ENCODE measurements at places on chromosomes 2 and 18. TPM values are rescaled to one million over a fixed set of nuclear protein-coding genes. Genes with fewer than 3 reads are reported as not detected.

DNA sequence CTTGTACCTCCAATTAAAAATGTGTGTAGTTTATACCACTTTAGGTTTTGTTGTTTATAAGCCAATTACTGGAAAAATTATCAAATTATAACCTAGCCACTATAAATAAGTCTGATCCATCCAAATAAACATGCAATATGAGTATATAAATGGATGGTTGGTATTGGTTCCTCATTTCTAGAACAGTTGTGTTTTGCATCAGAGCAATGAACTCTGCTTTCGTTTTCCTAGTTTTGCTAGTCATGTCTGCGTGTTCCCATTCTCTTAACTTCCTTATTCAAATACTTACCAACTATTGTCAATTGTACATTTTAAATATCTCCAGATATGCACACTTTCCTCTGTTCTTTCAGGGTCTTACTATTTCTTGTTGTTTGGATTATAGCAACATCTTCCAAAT lies 641.7 kb downstream of the NR4A2 start:
- H3K36me3 ChIP-seq = no peaks in the 10 kb centered on the region
- no peak overlapping the region for H3K27ac ChIP-seq
- no peaks in the 10 kb centered on the region for H3K4me1 ChIP-seq
- DNase-seq = no peak
- no peaks in the 10 kb centered on the region for H3K27me3 ChIP-seq
- no peak overlapping the region for H3K4me3 ChIP-seq

GRCh38 chr2:6068429-6068828 lies 376.2 kb downstream of the SOX11 start:
- no peaks in the 10 kb centered on the region for H3K36me3 ChIP-seq
- H3K27me3 ChIP-seq = no peaks in the 10 kb centered on the region
- H3K27ac ChIP-seq = no peak overlapping the region
- H3K4me3 ChIP-seq = no peak overlapping the region
- no peaks in the 10 kb centered on the region for H3K4me1 ChIP-seq

- H3K4me1 ChIP-seq = peaks cover 15% of the 10 kb centered on the region
- H3K36me3 ChIP-seq = no peaks in the 10 kb centered on the region
- peak overlapping the region; percentile 84 for H3K4me3 ChIP-seq
These were observed 709 bp downstream of the PTPN2 start for GRCh38 chr18:12883372-12883683.

GRCh38 chr2:187890690-187891089 lies 336.5 kb upstream of the TFPI start:
- no peaks in the 10 kb centered on the region for H3K27me3 ChIP-seq
- H3K27ac ChIP-seq = no peak overlapping the region
- DNase-seq = no peak
- H3K36me3 ChIP-seq = no peaks in the 10 kb centered on the region
- H3K4me3 ChIP-seq = no peak overlapping the region

DNA sequence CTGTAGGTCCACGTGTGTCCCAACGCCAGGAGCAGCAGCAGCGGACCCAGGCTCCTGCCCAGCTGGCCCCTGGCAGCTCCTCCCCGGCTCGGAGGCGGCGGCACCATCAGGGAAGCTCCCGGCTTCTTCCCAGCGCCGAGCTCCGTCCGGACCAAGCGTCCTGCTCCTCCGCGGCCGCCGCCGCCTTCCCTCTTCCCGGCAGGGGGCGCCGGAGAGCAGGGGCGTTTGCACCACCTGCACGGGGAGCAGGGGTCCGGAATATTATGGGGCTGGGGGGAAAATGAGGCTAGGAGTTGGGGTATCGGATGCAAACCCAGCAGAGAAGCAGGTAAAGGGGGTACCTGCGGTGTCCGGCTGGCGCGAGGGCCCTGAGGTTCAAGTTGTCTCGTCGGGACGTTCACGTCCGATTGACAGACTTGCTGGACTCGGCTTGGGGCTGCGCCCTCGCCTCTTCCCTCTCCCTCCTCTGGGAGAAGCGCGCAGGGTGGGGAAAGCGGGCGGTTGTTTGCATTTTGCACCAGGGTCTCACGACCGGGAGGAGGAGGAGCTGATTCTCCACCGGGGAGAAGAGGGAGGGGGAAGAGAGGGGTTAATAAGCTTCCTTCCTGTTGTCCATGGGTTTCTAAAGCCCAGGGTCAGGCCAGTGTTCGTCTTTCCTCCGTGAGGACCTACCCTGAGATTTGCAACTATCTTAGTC lies at the start of gene CCBE1:
TSS of gene CCBE1 (minus strand) at position 188 of the 697 bp plus-strand sequence.
- H3K4me3 ChIP-seq = peak within 1 kb of the TSS; percentile 12
- peaks cover 6% of the 10 kb centered on the region for H3K27me3 ChIP-seq
- DNase-seq = peak; percentile 56
- peaks cover 14% of the 10 kb centered on the region for H3K4me1 ChIP-seq

DNA sequence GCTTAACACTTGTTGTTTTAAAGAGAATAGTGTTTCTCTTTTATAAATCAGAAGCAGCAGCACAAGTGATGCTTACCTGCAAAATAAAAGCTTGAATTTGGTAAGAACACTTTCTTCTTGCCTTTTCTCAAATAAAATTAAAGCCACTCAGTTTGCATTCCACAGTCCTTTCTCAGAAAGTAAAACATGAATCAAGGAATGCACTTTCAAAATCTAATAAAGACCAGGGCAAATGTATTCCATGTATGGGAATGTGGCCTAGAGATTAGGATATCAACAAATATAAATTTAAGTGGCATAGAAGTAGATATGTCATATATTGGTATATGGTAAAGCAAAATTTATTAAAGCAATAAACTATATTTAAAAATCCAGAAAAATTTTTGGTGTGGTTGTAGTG lies 352.8 kb downstream of the THSD7B start:
- no peaks in the 10 kb centered on the region for H3K4me1 ChIP-seq
- DNase-seq = no peak
- no peak overlapping the region for H3K27ac ChIP-seq

DNA sequence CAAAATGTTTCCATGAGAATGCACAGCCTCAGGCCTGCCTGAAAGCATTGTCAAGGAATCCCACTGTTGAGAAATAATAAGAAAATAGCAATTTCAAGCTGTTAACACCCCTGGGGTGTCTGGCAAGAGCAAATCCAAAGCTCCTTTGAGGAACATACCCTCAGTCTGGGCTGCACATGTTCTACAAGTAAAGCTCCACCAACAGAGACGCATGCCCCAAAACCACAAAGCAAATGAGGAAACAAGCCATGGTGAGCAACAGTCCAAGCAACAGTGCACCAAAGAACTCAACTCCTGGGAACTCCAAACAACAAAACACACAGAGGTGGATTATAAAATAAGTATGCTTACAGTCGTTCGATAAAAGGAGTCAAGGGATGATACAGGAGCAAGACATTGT lies 40.3 kb downstream of the CYP27C1 start:
- no peaks in the 10 kb centered on the region for H3K36me3 ChIP-seq
- no peaks in the 10 kb centered on the region for H3K4me1 ChIP-seq
- H3K4me3 ChIP-seq = no peak overlapping the region
- DNase-seq = no peak
- H3K27ac ChIP-seq = no peak overlapping the region

GRCh38 chr2:54261537-54261936 lies 5.5 kb upstream of the TSPYL6 start:
- DNase-seq = no peak
- no peak overlapping the region for H3K27ac ChIP-seq
- no peaks in the 10 kb centered on the region for H3K4me1 ChIP-seq

DNA sequence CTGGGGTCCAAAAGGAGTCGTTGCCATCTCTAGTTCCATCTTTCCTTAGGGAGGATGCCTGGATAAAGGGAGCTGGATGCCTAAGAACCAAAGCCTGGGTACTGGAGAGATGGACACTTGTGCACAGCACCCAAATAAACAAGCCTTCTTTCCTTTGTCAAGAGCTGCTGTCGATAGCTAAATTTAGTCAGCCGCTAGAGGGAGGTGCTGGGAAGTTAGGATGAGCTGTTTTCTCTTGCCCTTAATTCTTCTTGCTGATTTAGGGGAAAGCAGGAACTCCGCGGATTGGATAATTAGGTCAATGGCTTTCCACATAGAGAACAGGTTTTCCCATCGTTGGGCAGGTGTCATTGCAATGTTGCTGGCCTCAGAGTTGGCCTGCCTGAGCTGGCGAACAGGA lies 30.9 kb upstream of the SERPINB12 start:
- H3K4me1 ChIP-seq = no peaks in the 10 kb centered on the region
- no peak overlapping the region for H3K4me3 ChIP-seq
- peak; percentile 32 for DNase-seq
- no peak overlapping the region for H3K27ac ChIP-seq

DNA sequence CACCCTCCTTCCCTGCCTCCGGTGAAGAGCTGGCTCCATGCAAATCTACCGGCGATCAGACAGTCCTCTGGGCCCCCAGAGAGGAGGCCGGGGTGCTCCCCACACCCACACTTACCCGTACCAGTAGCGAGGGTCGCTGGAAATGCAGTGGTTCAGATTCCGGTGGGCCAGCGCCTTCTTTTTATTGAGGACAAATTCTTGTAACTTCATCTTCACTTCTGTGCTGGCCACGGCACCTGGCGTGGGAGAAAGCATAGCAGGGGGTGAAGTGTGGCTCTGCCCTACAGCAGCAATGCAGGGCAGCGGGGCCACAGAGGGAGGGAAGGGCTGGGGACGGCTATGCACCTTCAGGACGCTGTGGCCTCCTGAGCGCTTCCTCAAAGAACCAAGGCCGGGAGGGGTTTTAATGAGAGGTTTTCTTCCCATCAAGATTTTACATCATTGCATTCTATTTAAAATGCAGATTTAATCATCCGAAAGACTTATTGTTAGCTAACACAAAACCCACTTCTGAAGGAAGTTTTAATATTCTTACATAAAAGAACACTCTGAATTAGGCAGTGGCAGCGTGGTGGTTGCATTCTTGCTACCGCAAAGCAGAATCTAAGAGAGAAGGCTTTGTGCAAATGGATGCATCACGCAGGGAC lies 237.0 kb downstream of the HDAC4 start:
- H3K36me3 ChIP-seq = no peaks in the 10 kb centered on the region
- H3K4me1 ChIP-seq = no peaks in the 10 kb centered on the region
- no peaks in the 10 kb centered on the region for H3K27me3 ChIP-seq

The OTOS gene
- 13.2 TPM for total RNA-seq

The DIPK1C gene
- total RNA-seq = not detected

The FABP1 gene
- not detected for total RNA-seq

The BMP10 gene
- not detected for total RNA-seq

The PIEZO2 gene
- 13.8 TPM for total RNA-seq

Measured in thyroid gland (tissue), 4 donors.